Stimulated activated CD8-positive, alpha-beta memory T cell treated with anti-CD3 and anti-CD28 coated beads, Interleukin-4, amount 100 ng/mL, for 1 hour (primary cell): ENCODE measurements at places on chromosomes 2 and 18.

DNA sequence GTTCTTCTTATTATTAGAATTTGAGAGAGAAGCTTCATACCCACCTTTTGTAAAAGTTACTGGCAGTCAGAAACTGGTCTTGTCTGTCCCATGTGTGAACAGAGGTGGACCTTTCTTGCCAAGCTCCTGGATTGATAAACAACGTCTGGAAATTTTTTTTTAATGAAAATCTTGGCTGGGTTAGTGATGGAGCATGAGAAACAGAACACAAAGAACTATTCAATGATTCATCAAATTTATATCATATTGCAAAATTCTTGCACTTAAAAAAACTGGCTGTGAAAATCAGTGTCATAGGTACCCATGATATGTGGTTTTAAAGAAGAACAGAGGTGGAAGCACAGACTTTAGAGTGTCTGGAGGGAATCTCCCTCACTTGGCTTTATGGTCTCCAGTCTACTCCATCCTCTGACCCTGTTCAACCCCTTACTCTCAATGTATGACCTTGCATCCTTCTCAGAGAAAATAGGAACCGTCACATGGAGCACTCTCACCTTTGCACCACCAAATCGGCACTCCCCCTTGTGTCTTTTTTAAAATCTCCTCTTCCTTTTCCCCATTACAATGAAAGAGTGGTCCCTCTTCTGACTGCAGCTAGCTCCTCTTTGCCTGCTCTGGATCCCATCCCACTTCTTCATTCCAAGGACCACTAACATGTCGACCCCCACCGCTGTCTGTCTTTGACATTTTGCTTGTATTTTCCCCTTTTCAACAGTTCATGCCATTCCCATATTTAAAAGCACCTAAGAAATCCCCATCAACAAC is 58.2 kb downstream of the COPS8 start:
- DNase-seq: no peak

- DNase-seq: no peak
Measured at GRCh38 chr2:234955971-234956509, 4.2 kb downstream of the SH3BP4 start.

- DNase-seq: no peak
Measured at GRCh38 chr18:38611036-38611964, 1045.7 kb upstream of the CELF4 start.

GRCh38 chr2:165793779-165794535 is at the start of gene GALNT3:
Gene GALNT3, minus strand, starts transcription at chr2:165794247. Its CDS starts 23,547 bp downstream, at chr2:165770700.
- DNase-seq: no peak

- no peak for DNase-seq
Measured at GRCh38 chr2:128404709-128405466, 86.2 kb upstream of the HS6ST1 start.

DNA sequence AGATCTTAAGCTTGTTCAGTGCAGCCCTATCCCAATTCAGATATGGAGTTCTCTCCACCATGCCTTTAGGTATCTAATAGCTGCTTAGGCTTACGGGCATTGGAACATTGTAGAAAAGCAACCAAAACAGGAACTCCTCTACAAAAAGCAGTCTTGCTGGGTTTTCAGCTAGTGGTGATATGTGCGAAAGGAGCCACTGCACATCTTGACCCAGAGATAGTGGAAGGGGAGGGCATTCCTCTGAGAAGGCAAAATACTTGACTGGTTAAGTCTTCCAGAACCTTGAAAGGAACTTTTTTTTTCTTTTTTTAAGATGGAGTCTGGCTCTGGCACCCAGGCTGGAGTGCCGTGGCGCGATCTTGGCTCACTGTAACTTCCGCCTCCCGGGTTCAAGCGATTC is 2.6 kb upstream of the TNFAIP6 start:
- no peak for DNase-seq

GRCh38 chr18:25350489-25351251 is 1.3 kb downstream of the ZNF521 start:
- no peak for DNase-seq

GRCh38 chr18:35580701-35581539 is 620 bp upstream of the GALNT1 start:
- DNase-seq: peak; percentile 21

- DNase-seq: no peak
Measured at GRCh38 chr18:40013001-40013609, 1941.9 kb upstream of the PIK3C3 start.

GRCh38 chr2:168718622-168719021 is 83.8 kb upstream of the NOSTRIN start:
- DNase-seq: no peak

DNA sequence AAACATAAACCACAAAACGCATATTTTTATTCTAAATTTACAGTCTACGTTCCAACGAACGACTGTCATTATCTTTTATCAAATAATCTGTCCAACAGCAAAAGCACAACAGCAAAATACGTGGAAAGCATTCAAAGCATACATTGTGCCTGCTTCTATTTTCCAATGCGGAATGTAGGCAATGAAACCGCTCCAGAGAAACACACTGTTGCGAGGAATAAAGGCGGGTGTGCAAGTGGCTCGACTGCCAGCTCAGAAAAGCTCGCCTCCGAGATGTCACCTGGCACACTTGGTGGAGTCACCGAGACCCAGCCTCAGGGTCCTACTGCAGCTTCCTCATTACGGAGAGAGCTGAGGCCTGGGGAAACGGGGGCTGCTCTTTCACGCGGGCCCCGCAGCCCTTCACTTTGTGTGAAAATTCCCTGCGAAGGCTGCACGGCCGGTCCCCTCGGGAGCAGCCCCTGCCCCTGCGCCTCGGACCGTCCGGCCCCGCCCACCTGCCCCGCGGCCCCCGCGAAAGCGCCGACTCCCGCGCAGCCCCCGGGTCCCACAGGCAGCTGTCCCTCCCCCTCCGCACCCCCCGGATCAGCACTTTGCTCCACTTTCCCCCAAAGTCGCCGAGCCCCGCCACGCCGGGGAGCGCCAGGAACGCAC is 752 bp downstream of the MGAT4A start:
- DNase-seq: peak; percentile 11

DNA sequence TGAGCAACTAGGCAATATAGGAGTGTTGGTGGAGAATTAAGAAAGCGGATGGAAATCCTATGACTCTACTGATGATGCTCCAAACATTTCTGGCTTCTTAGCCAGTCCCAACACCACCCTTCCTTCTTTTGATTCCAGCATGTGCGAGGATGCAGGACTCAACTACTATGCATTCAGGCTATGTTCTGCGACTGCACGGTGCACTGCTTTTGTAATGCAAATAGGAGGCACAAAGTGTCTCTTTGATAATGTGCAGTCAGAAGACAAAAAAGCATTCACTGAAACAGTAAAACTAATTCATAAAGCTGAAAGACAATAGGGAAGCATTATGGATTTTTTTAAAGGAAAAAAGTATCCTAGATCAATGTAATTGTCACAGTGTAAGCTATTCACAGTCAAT is 106.7 kb downstream of the MEIS1 start:
- DNase-seq: no peak

DNA sequence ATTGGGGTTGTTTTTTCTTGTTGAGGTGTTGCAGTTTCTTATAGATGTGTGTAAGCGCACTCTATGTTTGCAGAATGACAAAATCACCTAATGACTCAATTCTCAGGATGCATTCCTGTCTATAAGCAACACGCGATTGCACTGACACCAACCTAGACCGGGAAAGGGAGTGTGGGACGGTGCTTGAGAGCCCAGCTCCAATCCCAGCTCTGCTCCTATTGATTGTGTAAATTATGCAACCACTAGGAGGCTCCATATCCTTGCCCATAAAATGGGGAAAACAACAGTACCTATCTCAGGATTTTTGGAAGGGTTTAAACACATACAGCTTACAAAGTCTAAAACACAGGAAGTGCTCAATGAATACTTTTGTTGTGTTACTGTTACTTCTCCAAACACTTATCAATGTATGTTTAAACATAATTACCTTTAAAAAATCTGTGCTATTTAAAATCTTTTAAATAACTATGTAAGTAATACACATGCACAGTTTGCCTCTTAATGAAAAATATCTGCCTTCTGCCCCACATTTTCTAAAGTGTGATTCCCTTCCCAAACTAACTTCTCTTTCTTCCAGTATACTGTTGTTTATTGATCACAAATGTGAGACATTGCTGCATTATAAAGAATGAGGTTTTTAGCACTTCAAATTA is 132.5 kb downstream of the SPHKAP start:
- no peak for DNase-seq

- peak; percentile 12 for DNase-seq
Measured at GRCh38 chr2:70523996-70524965, 29.3 kb downstream of the TGFA start.

GRCh38 chr2:128798502-128799283 is 480.0 kb upstream of the HS6ST1 start:
- no peak for DNase-seq

DNA sequence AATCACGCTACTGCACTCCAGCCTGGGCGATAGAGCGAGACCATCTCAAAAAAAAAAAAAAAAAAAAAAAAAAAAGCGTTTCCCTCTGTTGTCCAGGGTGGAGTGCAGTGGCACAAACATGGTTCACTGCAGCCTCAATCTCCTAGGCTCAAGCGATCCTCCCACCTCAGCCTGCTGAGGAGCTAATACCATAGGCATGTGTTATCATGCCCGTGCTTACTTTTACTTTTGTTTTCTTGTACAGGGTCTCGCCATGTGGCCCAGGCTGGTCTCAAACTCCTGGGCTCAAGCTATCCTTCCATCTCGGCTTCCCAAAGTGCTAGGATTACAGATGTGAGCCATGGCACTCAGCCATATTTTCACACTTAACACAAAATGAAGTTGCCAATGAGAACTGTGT is 37.5 kb downstream of the PSME4 start:
- DNase-seq: no peak

GRCh38 chr2:224982910-224983711 is 59.2 kb downstream of the DOCK10 start:
- DNase-seq: peak; percentile 24

DNA sequence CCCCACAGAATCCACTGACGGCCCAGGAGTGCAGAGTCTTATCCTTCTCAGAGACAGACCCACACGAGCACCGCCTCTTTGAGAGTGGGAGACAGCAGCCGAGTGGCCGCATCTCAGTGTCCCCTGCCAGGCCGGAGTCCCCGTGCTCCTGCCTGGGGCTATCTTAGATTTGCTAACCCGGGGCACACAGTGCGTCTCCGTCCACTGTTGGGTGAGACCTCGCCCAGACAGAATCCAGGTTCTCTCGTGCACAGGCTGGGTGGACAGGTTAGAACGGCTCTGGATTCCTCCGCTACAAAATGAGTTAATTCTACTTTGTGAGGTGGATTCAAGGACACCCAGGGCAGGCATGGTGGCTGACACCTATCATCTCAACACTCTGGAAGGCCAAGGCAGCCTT is 88.3 kb downstream of the ZNF516 start:
- DNase-seq: no peak

DNA sequence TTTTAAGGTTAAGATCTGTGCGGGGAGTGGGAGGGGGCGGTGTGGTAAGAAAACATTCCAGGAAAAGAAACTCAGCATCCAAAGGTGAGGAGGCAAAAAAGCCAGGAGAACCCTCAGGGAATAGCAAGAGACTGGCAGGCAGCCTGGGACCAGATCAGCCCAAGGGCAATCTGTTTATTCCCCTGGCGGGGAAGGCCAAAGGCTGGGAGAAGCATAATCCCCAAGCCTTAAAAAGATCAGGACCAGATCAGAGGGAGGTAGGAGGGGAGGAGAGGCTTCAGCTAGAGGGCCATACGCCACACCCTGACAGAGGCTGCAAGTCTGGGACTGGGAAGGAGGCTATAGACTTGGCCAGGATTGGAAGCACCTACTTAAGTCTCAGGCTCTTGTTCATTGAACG is 163.0 kb upstream of the PXDN start:
- DNase-seq: no peak

- DNase-seq: no peak
Measured at GRCh38 chr2:8193146-8193545, 488.7 kb upstream of the ID2 start.

- no peak for DNase-seq
Measured at GRCh38 chr2:85785871-85786270, 32.1 kb downstream of the ATOH8 start.

DNA sequence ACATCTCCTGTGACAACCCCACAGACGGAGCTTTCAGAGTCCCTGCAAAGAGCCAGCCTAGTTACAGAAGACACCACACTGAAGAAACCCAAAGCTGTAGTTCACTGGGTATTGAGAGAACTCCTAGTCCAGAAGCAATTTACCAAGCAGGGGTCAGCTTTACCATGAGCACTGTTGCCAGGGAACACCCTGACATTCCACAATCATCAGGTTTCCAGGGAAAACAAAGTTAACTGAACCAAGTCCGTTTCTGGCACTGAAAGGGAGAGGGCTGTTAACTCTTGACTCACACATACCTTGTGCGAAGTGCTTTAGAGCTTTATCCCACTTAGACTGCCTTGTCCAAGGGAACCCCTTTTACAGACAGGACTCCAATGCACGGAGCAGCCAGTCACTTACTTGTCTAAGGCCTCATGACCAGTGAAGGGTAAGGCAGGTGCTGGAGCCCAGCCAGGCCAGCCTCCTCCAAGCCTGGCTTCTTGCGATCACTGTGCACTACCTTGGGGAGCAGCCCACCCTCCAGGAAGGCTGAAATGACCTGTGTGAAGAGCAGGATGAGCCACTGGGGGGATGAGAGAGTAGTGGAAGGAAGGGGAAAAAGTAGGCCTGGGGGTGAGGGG is 53.9 kb downstream of the REEP1 start:
- no peak for DNase-seq
